ENCODE measurements at places on chromosomes 2 and 18. TPM values are rescaled to one million over a fixed set of nuclear protein-coding genes. Genes with fewer than 3 reads are reported as not detected.
A peak's percentile ranks its signal among the peaks of the same experiment; 100 is the strongest.

DNA sequence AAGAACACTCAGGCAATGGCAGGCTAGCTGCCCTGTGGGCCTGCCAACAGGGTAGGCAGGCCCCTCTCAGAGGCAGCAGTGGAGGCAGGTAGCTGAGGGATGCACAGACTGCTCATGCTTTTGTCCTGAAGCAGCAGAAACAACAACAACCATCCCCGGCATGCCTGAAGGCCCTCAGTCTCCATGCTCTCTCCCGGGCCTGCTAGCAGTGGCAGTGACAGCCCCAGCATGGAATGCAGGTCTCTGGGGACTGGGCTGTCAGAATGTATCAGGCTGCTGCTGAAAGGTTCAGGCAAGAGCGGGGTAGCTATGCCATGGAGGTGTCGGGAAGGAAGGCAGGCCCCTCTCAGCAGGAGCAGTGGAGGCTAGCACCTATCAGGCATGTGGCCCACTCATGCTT, 209.8 kb downstream of the KCNJ3 start:
- no peak for DNase-seq

DNA sequence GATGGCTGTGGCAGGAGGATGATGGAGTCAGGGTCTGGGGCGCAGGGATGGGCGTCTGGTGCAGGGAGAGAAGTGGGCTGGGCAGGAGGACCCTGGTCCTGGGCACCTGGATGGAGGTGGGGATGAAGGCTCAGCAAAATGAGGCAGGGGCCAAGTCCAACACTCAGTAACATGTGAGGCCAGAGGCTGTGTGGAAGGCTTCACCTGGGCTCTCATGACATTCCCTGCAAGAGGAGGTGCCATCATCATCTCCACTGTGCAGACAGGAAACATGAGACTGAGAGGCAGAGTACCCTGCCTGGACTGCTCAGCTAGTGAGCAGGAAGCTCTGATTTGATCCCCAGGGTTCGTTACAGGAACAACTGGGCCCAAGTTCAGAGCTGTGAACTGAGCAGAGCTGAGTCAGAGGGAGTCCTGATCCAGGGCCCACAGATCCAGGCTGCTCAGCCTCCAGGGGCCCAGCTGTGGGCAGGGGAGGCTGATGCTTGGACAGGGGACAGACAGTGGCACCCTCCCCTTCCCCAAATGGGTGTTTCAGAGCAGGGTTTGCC, 36.9 kb downstream of the HJURP start:
- DNase-seq = no peak

DNA sequence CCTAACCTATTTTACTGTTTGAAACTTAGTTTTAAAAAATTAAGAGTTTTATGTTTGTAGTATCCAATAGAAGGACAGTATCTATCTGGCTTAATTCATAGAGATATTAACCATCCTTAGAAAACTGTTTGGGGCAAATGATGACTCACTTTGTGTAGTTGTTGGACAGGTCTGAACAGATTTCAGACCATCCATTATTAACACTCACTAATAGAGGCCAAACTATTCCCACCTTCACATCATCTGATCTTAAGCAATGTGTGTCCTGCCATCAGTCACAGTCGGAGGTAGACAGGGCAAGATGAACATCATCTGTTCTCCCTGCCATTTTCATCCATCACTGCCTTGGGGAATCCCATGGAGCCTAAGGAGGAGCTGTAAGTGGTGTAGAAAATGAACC, 164.6 kb upstream of the DCC start:
- no peak for DNase-seq

DNA sequence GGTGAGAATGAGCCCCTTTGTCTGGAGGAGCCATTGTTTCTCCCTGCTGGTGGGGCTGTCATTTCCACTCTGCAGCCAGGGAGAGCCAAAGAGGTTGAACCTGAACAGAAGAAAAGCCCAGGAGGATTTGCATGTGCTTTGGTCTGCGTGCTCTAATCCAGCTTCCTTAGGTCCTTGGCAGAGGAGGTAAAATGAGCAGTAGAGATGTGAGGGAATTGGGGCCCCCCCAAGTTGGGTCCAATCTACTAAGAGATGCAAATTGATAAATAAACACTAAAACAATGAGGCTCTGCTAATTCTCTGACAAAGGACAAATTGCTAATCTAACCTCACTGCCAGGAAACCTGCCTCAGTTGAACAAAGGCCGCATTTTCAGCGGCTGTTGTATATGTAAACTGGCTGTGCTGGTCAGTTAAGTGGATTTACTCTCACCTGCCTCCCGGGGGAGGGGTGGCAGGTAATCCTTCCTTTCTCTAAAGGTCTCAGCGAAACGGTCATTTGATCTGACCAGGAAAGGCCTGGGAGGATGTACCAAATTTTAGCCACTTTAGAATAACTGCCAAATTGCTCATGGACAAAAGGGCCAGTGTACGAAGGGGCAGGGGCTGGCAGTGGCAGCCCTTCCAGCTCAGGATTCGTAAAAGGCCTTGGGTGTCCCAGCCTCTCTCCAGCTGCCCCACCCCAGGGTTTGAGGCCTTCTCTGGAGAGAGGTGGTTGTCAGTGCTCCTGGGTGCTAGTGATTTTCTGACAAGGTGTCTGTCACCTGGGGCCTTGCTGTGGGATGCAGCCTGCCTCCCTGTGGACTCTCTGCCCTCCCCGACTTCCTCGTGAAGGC, 193.6 kb downstream of the MIB1 start:
- no peak for DNase-seq

Gene CFC1
- total RNA-seq = not detected

DNA sequence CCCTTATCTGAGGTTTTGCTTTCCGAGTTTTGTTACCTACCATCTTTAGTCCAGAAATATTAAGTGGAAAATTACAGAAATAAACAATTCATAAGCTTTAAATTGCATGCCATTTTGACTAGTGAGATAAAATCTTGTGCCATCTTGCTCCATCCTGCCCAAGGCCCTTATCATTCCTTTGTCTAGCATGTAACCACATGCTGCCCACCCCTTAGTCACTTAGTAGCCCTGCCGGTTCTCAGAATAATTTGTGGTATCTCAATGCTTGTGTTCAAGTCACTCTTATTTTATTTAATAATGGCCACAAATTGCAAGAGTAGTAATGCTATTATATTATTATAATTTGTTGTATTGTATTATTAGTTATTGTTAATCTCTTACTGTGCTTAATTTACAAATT, 36.8 kb upstream of the VPS54 start:
- no peak for DNase-seq

Gene NBEAL1
- 33.0 TPM for total RNA-seq

- no peak for DNase-seq
These were observed 43.8 kb downstream of the MOB4 start for GRCh38 chr2:197559681-197560080.

Gene ALPG
- total RNA-seq = not detected

GRCh38 chr2:99183025-99183424, 2.0 kb downstream of the MRPL30 start:
- DNase-seq = no peak

DNA sequence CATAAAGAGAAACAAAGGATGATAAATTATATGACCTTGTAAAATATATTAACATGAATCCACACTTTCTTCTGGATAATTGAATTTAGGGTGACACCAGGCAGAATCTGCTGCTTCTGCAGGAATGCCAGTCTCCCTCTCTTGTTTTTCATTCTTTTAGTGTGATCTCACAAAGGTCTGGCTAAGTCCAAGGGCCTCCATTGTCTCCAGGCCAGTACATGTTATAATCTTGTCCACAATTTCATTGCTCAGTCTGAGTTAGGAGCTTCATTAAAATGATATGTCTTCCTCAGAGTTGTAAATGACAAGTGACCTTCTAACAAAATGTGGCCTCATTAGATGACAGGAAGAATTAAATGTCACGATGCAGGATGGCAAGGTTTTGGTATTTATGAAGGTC, 110.2 kb downstream of the APOB start:
- no peak for DNase-seq

- DNase-seq = no peak
These were observed 78.1 kb downstream of the CERKL start for GRCh38 chr2:181578829-181579228.

DNA sequence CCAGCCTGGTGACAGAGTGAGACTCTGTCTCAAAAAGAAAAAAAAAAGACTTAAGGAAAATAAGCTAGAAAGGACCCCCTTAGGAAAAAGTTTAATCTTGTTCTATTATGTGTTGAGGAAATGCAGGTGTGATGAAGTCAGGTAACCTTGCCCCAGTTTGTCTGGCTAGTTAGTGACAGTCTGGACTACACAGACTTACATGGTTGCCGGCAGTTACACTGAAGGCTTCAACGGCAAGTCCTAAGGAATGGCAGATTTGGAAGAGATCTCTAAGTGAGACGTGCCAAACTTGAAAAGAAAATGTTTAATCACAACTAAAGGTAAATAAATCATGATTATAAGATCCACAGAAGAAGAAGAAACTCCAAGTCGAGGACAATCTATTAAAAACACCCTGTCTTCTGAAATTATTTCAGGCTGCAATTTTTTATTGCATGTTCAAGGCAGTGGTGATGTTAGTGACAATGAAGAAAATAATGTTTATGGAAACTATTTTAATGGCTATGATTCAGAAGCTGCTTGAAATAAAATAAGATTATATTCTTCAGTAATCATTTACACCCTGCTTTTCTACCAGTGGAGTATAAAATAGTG, 84.2 kb downstream of the TTC27 start:
- DNase-seq = no peak

GRCh38 chr2:160956243-160956802, 203.9 kb upstream of the TANK start:
- no peak for DNase-seq

Gene RAPGEF4
- total RNA-seq = 24.7 TPM

- DNase-seq = no peak
These were observed 5.3 kb downstream of the APOB start for GRCh38 chr2:21038403-21039073.

Gene TNS1
- 130 TPM for total RNA-seq

DNA sequence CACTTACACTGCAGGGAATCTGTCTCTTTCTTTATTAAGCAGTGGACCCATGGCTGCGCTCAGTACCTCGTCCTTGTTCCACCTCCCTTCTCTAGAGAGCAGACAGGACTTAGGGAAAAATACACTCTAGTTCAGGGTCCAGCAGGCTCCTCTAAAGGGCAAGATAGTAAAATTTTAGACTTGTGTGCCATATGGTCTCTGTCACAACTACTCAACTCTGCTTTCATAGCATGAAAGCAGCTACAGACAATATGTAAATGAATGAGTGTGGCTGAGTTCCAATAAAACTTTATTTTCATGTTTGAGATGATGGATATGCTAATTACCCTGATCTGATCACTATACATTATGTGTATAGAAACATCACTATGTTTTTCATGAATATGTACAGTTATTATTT, 163.1 kb downstream of the BABAM2 start:
- no peak for DNase-seq

DNA sequence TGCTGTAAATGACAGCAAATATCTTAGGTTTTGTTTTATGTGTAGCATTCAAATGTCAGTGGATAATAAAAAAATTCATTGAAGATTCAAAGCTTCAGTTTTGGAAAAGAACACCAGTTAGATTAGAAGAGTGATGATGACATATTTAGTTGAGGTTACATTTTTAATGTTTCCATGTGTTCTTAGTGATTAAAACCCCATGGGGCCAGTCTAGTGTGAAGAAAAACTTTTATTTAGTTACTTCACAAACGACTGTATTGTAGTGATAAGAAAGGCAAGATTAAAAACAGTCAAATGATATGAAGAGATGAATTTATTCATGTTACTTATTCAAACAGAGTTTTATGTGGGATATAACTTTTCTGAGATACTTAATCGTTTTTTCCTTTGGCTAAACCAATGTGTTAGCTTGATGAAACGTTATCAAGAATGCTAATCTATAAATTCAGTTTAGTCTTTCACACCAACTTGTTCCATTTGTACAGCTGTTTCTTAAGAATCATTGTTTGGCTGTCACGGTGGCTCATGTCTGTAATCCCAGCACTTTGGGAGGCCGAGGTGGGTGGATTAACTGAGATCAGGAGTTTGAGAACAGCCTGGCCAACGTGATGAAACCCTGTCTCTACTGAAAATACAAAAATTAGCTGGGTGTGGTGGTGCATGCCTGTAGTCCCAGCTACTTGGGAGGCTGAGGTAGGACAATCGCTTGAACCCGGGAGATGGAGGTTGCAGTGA, 11.6 kb downstream of the BMPR2 start:
- no peak for DNase-seq

DNA sequence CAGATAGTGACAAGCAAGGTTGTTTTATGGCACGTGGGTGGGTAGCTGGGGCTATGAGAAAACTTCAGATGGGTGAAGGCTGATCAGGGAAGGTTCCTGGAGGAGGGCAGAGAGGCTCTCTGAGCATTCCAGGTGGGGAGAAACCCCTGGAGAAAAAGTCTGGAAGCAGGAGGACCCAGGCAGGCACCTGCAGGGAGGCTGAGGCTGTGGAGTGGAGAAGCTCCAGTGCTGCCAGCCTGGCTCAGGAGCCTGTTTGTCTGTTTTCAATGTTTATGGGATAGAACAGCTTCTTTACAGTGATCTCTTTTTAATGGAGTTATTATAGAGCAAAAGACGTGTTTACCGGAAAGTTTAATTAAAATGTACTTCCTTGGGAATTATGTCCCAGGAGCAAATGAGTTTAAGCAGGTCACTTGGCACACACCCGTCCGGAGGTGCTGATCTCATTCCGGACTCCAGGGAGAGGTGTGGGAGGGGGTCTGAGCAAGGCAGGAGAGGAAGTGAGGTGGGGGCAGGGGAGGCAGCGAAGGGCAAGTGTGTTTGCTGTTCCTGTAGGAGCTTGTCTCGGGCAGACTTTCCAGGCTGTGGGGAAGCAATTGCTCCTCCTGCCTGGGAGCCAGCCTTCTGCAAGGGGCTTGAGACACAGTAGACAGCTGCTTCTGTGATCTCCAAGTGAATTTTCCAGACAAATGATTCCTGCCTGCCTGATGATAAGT, 239.5 kb downstream of the MYCN start:
- DNase-seq = no peak

- peak; percentile 58 for DNase-seq
These were observed at the start of gene EPAS1 for GRCh38 chr2:46296840-46297545. TSS of gene EPAS1 (plus strand) at chr2:46297407. CDS start at chr2:46297912, 505 bp downstream.

Gene CAPN14
- total RNA-seq = 0.47 TPM

- no peak for DNase-seq
These were observed 2.7 kb upstream of the LCT start for GRCh38 chr2:135839713-135840112.

DNA sequence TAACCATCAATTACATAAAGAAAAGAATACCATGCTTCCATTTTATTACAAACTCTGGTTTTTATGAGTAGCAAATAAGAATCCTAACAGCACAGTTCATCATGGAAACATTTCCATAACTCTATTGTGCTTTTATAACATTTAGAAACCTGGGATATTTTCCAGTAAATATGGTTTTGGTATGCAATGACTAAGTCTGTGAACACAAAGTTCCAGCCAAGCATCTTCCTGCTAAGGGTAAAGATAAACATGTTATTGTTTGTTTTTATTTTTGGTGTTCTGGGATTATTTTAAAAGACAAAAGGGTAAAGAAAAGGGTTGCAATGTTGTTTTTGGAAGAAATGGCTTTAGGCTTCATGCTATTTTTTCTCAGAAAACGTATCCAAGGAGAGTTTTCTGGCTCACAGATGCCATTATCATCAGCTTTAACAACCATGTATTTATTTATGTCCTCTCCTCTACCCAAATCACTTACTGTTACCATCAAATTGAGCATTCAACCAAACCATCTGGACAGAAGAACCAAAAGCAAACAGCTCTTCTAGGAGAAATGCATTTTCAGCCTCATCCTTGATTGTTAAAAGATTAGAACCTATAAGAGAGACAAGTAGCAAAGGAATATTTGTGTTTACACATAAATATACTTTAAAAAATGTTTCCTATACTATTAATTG, 116.0 kb downstream of the PLA2R1 start:
- no peak for DNase-seq
